Placental pericyte (primary cell): ENCODE measurements at places on chromosomes 1 and 21. TPM values are rescaled to one million over a fixed set of nuclear protein-coding genes. Genes with fewer than 3 reads are reported as not detected.

The C1QTNF12 gene
- 0.44 and 1.3 TPM in 2 replicates for total RNA-seq

The SHC1 gene
- 325 and 447 TPM in 2 replicates for total RNA-seq

The NBPF10 gene
- 0.86 and 3.5 TPM in 2 replicates for total RNA-seq

The CC2D1B gene
- total RNA-seq = 40.3 and 60.4 TPM in 2 replicates

The RAB3B gene
- total RNA-seq = 8.3 and 85.0 TPM in 2 replicates

The KCNK2 gene
- 0.44 and 6.3 TPM in 2 replicates for total RNA-seq

The TRIM67 gene
- total RNA-seq = not detected in 2 replicates

The DIO1 gene
- not detected in 2 replicates for total RNA-seq

The ELAVL4 gene
- not detected in 2 replicates for total RNA-seq

The OR6P1 gene
- total RNA-seq = not detected in 2 replicates

The ELF3 gene
- total RNA-seq = 0.29 and 5.3 TPM in 2 replicates

The FMO3 gene
- not detected in 2 replicates for total RNA-seq

The SRM gene
- total RNA-seq = 65.0 and 68.1 TPM in 2 replicates

The CELA3B gene
- total RNA-seq = not detected in 2 replicates

The DPT gene
- total RNA-seq = under 0.01 and 0.29 TPM in 2 replicates

The OLFML2B gene
- 0.22 and 10.7 TPM in 2 replicates for total RNA-seq

The C8A gene
- not detected in 2 replicates for total RNA-seq

The NHLH1 gene
- total RNA-seq = under 0.01 and 0.14 TPM in 2 replicates

The RCC1 gene
- total RNA-seq = 21.9 and 40.5 TPM in 2 replicates

The LCE6A gene
- not detected in 2 replicates for total RNA-seq

The RIPK4 gene
- total RNA-seq = not detected in 2 replicates

The ENTREP3 gene
- total RNA-seq = 10.1 and 10.3 TPM in 2 replicates

The CELA2A gene
- total RNA-seq = 0.44 TPM in 1 of 2 replicates, not detected in the other

The MMEL1 gene
- total RNA-seq = not detected in 2 replicates

The EPHB2 gene
- total RNA-seq = 72.0 and 123 TPM in 2 replicates

The RPTN gene
- not detected in 2 replicates for total RNA-seq

The SPRR1A gene
- total RNA-seq = not detected in 2 replicates

The PRRX1 gene
- 68.1 and 370 TPM in 2 replicates for total RNA-seq

The S100A16 gene
- 83.8 and 558 TPM in 2 replicates for total RNA-seq

The PKLR gene
- not detected in 2 replicates for total RNA-seq

The PLXNA2 gene
- 2.0 and 14.9 TPM in 2 replicates for total RNA-seq

The OR2M2 gene
- total RNA-seq = not detected in 2 replicates

The GJB3 gene
- total RNA-seq = 0.14 TPM in 1 of 2 replicates, not detected in the other

The SERTAD4 gene
- 0.22 and 0.72 TPM in 2 replicates for total RNA-seq

The OPTC gene
- total RNA-seq = not detected in 2 replicates

The BEST4 gene
- 0.14 and 0.22 TPM in 2 replicates for total RNA-seq

The SLAMF8 gene
- 0.72 TPM in 1 of 2 replicates, not detected in the other for total RNA-seq

The PCP4L1 gene
- not detected in 2 replicates for total RNA-seq

The SPRR2F gene
- total RNA-seq = not detected in 2 replicates

The RGS2 gene
- 6.6 and 27.9 TPM in 2 replicates for total RNA-seq

The CELA2B gene
- total RNA-seq = not detected in 2 replicates

The KCNJ10 gene
- total RNA-seq = not detected in 2 replicates

The C1QB gene
- total RNA-seq = 1.0 TPM in 1 of 2 replicates, not detected in the other

The RIPPLY3 gene
- total RNA-seq = under 0.01 TPM in 1 of 2 replicates, not detected in the other

The MPZ gene
- 0.44 and 1.1 TPM in 2 replicates for total RNA-seq

The OR2L5 gene
- not detected in 2 replicates for total RNA-seq

The FLG2 gene
- total RNA-seq = not detected in 2 replicates

The OR10Z1 gene
- not detected in 2 replicates for total RNA-seq

The SYT6 gene
- total RNA-seq = 0.22 TPM in 1 of 2 replicates, not detected in the other

The KLHDC9 gene
- total RNA-seq = 0.66 and 1.1 TPM in 2 replicates
